ENCODE measurements at places on chromosomes 2 and 18.

DNA sequence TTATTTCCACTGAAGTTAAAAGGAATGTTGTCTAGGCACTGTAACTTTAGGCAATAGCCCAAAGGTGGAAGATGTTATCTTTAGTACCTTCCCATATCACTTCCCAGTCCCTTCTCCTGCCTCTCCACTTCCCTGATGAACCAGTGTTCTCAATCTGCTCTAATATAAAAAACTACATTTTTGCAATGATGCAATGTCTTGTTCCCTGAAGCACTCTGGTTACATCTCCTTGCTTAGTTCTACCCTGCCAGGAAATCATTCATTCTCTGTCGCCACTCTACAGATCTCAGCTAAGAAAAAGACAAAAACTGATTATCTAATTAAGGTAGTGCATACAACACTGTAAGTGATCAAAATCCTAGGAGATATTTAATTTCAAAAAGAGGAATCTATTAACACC lies 71.3 kb downstream of the BAZ2B start:
- DNase-seq = no peak

DNA sequence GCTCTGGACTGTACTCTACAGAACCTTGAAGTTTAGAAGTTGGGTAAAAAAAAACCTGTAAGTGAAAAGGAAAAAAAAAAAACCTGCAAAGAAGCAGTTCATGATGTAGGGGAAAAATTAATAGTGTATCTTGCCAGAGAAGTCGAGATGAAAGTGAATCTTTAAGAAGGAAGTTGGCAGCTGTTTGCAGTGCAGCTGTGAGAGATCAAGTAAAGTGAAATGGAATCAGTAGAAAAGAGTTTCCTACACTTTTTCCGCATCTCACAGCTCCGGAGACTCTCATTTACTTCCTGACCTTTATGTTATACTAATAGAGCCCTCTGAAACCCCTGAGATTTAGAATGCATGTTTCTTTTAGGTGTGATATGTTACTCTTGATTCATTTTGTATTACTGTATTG lies 19.2 kb downstream of the RNMT start:
- no peak for DNase-seq

DNA sequence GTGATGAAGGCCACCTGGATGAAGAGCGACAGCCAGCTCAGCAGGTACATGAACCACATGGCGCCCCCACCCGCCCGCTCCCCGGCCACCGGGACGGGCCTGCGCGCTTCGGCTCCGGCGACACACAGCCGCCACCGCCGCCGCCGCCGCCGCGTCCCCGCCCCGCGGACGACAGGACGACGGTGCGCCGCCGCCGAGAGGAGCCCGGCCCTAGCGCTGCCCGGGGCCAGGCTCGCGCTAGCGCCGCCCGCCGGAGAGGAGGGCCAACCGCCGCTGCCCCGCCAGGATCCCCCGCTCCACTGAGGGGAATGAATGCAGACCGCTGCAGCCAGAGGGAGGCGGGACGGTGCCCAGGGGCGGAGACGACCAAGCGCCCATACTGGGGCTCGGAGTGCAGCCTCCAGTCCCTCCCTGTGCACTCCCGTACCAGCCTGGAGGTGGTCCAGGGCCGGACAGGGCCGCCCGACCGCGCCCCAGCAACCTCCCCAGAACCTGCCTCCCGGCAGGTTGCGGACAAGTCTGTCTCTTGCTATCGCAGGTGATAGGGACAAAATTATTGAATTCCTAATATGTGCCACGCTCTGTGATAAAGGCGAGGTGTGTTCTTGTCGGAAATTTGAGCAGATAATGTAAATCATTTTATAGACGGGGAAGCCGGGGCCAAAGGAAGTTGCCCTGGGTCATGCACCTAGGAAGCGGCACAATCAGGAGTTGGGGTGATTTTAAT lies at the start of gene TEX261:
TEX261 (minus strand) TSS at position 175 of the 727 bp plus-strand sequence; CDS start at position 59, 116 bp downstream.
- DNase-seq = peak; percentile 86

- no peak for DNase-seq
Observed at GRCh38 chr2:45089554-45090261, 80.5 kb upstream of the SIX2 start.

GRCh38 chr2:10316860-10317259 lies 14.2 kb downstream of the HPCAL1 start:
- no peak for DNase-seq

GRCh38 chr2:152028182-152028862 lies 70.5 kb downstream of the CACNB4 start:
- no peak for DNase-seq

GRCh38 chr18:34222307-34223163 lies 2.2 kb downstream of the NOL4 start:
- no peak for DNase-seq

GRCh38 chr2:171615069-171615468 lies 72.2 kb upstream of the DYNC1I2 start:
- DNase-seq = no peak

GRCh38 chr2:47237375-47238334 lies 82.5 kb upstream of the STPG4 start:
- DNase-seq = no peak

GRCh38 chr18:62881509-62882016 lies 166.2 kb downstream of the PHLPP1 start:
- peak; percentile 20 for DNase-seq

- no peak for DNase-seq
Observed at GRCh38 chr2:30649278-30649677, 158.0 kb downstream of the CAPN13 start.

- DNase-seq = no peak
Observed at GRCh38 chr2:27993402-27993787, 102.9 kb downstream of the BABAM2 start.

GRCh38 chr2:196750291-196750923 lies 49.1 kb downstream of the GTF3C3 start:
- no peak for DNase-seq

- no peak for DNase-seq
Observed at GRCh38 chr2:151872463-151872862, 44.2 kb upstream of the ARL5A start.

- no peak for DNase-seq
Observed at GRCh38 chr2:95271381-95271971, 2.8 kb upstream of the PROM2 start.

- DNase-seq = no peak
Observed at GRCh38 chr18:370751-371608, 103.1 kb upstream of the THOC1 start.

DNA sequence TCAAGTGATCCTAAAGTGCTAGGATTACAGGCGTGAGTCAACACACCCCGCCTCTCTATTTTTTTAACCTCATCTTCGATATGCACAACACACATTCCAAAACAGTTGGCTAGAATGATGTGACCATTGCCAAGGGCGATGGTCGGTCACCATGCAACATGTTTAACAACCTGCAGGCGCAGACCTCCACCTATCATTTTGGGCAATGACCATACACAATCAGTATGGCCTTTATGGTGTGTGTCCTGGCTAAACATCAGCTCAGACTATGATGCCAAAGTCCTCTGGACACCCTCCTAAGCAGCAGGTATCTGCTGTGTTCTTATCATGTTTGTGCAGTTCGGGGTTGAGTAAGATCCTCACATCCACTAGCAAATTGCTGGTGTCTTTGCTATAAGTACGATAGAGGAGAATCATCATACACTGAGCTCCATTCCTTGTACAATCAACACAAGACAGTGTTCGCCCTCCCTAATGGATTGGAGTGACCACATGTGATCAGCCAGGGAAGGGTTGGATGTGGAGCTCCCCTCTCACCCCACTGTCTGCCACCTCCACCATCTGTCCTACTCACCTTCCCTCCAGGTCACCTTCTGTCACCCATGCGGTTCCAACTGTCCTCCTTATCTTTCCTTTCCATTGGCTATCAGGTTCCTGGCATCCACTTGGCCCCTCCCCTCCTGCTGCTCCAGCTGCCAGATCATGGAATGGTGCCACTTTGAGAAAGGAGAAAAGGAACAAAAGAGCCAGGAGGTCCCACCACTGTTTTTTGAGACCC lies 7.9 kb upstream of the RNF152 start:
- DNase-seq = no peak

GRCh38 chr18:73829146-73829545 lies 318.5 kb downstream of the FBXO15 start:
- DNase-seq = no peak

DNA sequence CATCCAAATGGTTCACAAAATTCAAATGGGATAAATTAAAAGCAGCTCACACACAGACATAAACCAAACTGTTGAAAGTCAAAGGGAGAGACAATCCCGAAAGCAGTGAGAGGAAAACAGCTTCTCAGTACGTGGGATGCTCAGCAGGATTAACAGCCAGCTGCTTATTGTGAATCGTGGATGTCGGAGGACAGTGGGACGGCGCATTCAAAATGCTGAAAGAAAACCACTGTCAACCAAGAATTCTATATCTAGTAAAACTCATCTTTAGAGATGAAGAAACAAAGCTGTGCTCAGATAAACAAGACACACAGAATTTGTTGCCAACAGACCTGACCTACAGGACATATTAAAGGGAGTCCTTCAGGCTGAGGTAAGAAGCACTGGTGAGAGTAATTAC lies 102.9 kb downstream of the NFATC1 start:
- no peak for DNase-seq

GRCh38 chr2:240876035-240876474 lies 7.4 kb downstream of the AGXT start:
- no peak for DNase-seq

GRCh38 chr2:21412944-21413443 lies 289.2 kb downstream of the TDRD15 start:
- DNase-seq = no peak

DNA sequence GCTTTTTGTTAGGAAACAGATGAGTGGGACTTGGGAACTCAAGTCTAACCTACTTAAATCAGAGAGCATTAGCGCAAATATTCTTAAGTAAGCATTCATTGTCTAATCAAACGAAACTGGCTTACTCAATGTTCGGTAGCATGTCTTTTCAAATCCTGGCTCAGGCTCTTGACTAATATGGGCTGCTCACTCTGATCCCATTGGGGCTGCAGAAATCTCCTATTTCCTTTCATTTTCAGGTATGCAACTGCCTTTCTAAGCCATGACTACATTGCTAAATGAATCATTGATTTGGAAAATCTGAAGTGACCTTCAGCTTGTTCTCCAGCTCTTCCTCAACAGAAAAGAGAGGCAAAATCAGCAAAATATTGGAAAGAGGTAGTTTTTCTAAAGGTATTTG lies 2084.4 kb upstream of the PIK3C3 start:
- no peak for DNase-seq

DNA sequence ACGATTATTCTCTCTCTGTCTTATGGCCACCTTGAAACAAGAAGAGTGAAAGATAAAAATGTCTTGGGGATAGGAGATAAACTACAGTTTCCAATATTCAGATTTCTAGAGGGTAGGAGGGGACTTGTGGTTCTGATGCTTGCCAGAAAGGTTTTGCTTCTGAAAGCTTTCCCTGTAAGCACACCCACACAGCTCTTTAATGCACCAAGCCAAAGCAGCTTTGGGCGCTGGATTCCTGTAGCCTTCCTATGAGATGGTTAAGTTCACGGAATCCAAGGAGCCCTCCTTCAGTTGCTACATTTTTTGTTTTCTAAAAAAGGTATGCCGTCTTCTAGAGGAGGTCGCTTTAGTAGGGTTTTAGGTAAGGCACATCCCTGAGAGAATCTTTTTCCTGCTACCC lies 4.9 kb downstream of the LRRTM1 start:
- DNase-seq = no peak

DNA sequence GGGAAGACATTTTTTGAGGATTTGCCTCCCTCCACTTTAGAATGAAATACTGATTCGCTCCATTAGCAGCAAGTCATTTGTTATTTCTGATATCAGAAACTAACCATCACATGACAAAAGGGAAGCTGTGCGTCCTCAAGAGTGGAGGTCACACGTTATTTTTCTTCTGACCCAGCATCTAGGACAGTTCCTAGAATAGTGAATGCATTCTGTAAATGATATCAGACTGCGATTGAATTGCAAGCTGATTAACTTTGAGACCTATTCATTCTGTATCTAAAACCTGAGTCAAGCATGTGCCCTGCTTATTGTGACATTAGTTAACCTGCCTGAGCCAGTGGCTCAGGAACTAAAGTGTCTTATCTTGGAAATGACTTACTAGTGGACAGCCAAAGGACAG lies 10.1 kb downstream of the DAPL1 start:
- DNase-seq = no peak

DNA sequence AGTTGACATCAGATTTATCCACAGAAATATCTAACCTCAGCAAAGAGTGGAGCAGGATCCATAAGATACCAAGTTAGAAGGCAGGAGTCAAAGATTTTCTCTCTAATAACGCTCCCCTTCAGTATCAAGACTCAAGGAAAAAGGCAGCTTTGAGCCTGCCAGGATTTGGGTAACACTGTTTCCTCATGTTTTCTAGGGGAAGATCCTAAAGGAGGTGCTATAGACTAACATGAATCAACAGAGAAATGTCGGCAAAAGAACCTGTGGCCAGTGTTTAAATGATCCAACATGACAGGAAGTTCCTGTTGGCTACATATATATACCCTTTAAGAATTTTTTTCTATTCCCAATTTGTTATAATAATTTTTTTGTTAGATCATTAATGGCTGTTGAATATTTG lies 402.3 kb downstream of the TGIF1 start:
- DNase-seq = no peak

Measured in stimulated activated CD8-positive, alpha-beta memory T cell treated with anti-CD3 and anti-CD28 coated beads, Interleukin-7, amount 100 ng/mL, for 48 hours (primary cell).